Hematopoietic multipotent progenitor cell treated with erythropoietin and hydrocortisone succinate and interleukin-3 and kit ligand, for 8 days (in vitro differentiated cells): ENCODE measurements at places on chromosomes 12 and 14.

GRCh38 chr12:127606476-127607015 is 660.4 kb upstream of the TMEM132C start:
- DNase-seq: no peak

GRCh38 chr12:110079477-110080400 is 31.4 kb upstream of the C12orf76 start:
- peak; percentile 88 for DNase-seq

GRCh38 chr12:57093415-57094207 is 4.7 kb downstream of the NAB2 start:
- DNase-seq: peak; percentile 62

DNA sequence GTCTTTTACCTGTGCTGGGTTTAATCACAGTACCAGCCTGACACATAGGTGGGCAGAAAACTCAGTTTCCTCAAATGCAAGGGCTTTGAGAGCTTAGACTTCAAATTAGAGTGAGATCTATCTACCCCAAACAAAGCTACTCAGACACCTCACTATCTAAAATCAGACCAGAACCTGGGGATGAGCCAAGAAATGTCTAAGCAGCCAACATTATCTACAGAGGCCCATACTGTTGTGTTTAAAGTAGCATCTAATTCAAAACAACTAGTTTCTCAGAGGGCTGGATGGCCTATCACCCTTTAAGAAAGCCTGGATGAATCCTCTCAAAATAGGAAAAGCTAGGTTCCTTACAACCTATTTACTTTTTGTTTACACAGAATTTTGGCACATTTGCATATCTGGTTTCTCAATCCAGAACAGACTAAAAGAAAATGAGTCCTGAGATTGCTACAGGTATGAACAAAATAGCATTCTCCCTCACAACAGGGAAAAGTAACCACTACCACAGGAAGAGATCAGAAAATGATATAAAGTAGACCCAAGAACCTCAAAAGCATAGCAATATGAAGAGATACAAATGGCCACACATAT is 142.4 kb downstream of the ZFP36L1 start:
- DNase-seq: peak; percentile 74

GRCh38 chr12:67534681-67535080 is 113.9 kb upstream of the DYRK2 start:
- no peak for DNase-seq

DNA sequence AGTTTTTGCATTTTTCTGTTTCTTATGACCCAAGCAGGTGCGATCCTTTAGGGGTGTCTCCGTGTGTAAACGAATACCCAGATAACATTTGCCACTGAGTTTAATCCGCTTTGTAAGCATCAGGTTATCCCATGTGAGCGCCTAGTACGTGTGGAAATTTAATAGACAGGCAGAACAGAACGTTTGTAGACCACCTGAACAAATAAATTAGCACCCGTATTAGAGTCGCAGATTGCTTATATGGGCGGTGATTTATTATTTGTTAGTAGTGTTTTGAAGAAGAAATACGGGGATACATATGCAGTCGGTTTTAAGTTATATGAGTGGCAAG is 325 bp downstream of the C12orf60 start:
- no peak for DNase-seq

- peak; percentile 70 for DNase-seq
Measured at GRCh38 chr12:93025145-93026103, 96.3 kb upstream of the EEA1 start.

DNA sequence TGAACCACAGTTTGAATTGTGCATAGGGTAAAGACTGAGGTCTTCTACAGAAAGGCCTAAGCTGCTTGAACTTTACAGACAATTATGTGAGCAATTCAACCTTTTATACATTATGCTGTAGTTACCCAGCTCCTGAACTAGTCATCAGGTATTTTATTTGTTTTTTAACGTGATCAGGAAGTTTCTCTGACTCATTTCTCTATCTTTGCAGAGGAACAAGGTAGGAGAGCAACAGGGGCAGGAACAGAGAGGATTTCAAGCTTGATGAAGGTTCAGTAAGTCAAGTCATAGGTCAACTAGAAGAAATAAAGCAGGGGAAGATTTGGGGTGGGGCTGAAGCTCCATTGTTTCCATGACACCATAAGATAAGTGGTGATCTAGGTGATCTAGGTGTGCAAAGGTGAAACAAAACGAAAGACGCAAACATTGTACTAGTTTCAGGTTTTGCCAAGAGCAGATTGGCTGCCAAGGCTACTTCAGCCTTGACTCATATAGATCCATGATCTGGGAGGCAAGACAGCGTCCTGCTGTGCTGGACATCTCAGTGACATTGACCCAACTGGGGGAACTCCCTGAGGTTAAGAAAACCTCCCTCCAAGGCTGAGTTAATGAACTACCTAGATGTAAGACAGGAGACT is 198.1 kb downstream of the DAD1 start:
- no peak for DNase-seq

- no peak for DNase-seq
Measured at GRCh38 chr14:44444454-44444853, 62.6 kb downstream of the FSCB start.

GRCh38 chr14:34243401-34243800 is 218.6 kb downstream of the SPTSSA start:
- DNase-seq: no peak

GRCh38 chr12:19223018-19223417 is 93.5 kb downstream of the PLEKHA5 start:
- DNase-seq: peak; percentile 29

DNA sequence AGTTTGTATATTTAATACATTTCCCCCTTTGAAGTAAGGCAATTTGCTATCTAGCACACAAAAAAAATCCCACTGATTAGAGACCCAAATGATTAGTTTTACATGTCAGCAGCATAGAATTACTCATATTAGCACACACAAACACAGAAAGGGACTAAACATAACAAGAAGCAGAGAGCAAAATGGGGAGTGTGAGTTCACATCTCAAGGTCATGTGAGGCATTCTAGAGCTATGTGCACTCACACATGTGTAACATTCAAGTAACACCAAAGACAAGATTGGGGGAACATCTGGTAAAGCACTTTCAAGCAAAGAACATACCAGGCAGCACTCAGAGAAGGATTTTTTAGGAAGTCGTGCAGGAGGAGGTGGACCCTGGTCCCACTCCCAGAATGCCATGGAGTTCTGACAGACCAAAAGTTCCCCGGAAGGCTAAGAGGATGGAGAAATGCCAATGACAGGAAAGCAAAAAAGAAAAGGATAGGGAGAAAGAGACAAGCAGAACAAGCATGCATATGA is 105.8 kb upstream of the SINHCAF start:
- no peak for DNase-seq

DNA sequence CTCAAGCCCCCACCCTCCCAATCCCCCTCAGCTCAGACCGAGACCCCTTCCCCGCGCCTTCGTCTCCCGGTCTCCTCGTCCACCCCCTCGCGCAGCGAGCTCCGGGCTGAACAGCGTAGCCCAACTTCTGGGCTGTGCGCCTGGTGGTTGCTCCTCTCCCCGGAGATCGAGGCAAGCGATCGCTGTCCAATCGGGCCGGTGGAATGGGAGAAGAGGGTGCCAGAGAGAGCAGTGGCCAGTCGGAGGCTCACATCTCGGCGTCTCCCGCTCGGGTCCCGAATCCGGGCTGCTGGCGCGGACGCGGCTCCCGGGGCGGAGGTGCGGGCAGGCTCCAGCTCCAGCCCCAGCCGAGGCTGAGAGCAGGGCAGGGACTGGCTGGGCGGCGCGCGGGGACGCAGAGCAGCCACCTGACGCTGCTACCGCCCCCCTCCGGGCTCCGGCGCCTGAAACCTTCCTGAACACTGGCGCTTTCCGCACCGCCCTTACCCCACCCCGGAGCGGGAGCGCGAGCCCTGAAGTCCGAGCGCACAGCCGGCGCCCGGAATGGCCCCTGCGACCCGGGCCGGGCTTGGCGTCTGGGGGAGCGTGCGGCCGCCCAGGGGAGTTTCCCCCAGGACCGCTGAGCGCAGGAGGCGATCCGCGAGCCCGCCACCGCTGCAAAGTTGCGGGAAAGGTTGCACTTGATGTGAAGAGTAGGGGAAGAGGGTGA is 508 bp upstream of the KCNH5 start:
- no peak for DNase-seq
